ENCODE measurements at places on chromosomes 6 and 20. TPM values are rescaled to one million over a fixed set of nuclear protein-coding genes. Genes with fewer than 3 reads are reported as not detected.

Gene ECT2L
- total RNA-seq: 0.16 TPM

GRCh38 chr6:32833664-32834063 is 4.9 kb downstream of the TAP2 start:
- DNase-seq: no peak

- no peak for DNase-seq
These were observed 448.6 kb upstream of the CDH4 start for GRCh38 chr20:60803335-60804055.

GRCh38 chr6:3484946-3485345 is 28.1 kb upstream of the SLC22A23 start:
- no peak for DNase-seq

GRCh38 chr6:136566851-136567250 is 16.6 kb upstream of the MAP7 start:
- no peak for DNase-seq

DNA sequence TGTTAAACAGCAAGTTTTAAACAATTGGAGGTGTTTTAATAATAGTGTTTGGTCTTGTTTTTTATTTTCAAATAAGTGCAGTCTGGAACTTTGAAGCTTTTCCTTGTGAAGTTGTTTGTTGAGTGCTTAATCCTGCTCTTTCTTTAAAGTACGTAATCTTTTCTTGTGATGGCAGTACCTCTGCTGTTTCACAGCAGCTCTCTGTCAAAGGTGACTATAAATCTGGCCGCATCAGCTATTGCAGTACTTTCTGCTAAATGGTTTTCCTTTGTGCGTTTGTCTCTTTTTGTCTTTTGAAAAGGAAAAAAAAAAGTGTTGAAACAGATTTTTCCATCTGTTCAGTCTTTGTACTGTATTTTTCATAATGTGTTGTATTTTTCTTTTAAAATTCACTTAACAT is 12.7 kb downstream of the STXBP5 start:
- no peak for DNase-seq

DNA sequence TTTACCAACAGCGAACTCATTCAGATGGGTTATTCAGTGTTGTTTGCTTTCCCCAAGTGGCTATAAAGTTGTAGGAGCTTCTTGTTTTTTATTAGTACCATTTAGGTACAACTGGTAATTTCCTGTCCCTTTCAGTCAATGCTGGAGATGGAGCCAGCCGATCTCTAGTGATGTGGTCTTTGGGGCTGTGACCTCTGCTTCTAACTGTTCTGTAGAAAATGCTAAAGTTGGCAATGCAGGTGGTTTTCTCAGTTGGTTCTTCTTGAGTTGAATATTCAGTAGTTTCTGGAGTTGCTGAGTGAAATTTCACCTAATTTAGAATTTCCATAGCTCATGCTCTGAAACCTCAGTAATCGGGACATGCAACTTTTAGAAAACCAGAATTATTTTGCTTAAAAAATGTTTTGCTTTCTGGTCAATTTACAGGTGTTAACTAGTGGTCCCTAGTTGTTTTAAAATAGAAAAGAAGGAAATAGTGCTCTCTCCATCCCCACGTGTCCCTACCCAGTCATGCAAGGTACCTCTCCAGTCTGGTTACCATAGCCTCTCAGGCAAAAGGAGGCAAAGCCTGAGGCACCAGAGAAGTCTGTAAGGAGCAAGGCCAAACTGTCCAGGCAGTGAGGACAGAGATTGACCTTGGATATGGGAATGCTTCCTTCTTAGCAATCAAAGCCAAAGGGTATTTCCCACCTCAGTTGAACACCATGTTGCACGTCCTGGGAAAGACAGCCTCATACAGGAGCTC is 27.3 kb upstream of the GABRR1 start:
- DNase-seq: no peak

Measured in testis (tissue), 5 donors.